Right renal cortex interstitium (tissue), 3 donors: ENCODE measurements at places on chromosomes 5 and 9. TPM values are rescaled to one million over a fixed set of nuclear protein-coding genes. Genes with fewer than 3 reads are reported as not detected.

- DNase-seq: no peak
Observed at GRCh38 chr5:67142816-67143215, 53.8 kb downstream of the CD180 start.

The ATP10B gene
- polyA plus RNA-seq: 0.50 TPM

DNA sequence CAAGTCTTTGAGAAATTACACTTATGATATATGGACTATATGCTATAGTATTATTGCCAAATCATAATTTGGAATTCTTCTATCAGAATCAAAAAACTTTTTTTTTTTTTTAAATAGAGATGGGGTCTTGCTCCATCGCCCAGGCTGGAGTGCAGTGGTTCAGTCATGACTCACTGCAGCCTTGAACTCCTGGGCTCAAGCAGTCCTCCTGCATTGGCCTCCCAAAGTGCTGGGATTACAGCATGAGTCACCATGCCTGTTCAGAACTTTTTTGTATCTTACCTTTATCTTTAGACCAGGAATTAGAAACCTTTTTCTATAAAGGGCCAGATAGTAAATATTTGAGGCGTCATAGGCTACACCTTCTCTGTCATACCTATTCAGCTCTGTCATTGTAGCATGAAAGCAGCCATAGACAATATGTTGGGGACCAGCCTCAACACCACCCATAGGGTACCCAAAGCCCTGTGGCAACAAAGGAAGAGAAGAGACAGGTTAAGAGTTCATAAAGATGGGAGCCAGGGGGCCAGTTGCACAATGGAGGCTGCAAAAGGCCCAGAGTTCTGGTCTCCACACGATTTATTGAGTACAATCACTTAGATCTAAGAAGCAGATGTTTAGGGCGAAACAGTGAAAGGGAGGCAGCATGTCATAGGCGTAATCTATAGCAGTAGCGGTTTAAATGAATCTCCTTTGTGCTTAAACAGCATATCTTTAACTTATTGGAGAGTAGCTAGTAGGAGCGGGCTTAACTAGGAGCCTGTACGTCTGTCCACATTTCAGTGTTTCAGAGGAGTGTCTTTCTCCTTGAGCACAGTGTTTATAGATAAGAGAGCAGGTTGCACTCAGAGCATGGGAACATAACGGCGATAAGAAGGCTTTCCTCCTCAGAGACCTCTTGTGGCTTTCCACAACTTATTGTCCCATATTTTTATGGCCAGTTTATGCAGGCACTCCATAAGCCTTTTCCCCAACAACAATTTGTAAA is 12.5 kb downstream of the ECM2 start:
- no peak for DNase-seq

GRCh38 chr9:118929287-118929686 is 439.9 kb downstream of the BRINP1 start:
- no peak for DNase-seq

The PRUNE2 gene
- 11.5 TPM for polyA plus RNA-seq

GRCh38 chr5:76565009-76565408 is 58.2 kb downstream of the F2RL2 start:
- DNase-seq: no peak

The HNRNPA0 gene
- 66.2 TPM for polyA plus RNA-seq

DNA sequence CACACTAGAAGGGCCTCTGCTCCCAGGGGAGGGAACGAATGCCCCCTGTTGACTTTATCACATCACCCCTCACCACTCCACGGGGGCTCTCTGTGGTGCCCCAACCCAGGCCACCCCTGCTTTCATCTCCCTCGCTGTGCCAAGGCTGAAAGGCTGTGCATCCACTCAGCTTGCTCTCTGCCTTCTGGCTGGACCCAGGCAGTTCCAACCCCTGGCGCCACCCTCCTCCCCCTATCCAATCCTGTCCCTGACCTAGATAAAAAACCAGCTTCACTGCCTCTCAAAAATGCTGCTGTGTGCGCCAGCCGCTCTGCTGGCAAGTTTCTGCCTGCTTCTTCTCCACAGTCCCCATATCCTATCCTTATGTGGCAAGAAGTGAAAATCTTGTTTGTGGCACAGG is 22.4 kb upstream of the CORO2A start:
- no peak for DNase-seq

The STKLD1 gene
- polyA plus RNA-seq: 3.4 TPM

The ZNF618 gene
- polyA plus RNA-seq: 41.7 TPM

DNA sequence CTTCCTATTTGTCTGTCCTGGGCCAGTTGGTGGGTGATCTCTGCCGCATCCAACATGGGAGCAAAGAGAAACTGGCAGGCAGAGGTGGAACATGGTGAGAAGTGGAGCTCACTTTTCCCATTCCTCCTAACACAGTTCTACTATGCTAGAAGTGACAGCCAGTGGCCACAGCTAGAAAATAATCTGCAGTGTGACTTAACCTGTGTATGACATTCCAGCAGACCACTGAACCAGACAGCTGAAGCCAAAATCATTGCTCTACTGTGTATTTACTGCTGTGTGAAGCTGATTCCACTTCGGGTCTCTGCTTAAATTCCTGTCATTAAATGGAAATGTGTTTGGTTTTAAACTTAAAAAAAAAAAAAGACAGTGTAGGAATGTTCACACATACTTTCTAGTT is 523.0 kb downstream of the MTRR start:
- peak; percentile 49 for DNase-seq

GRCh38 chr5:93022796-93023447 is 558.1 kb downstream of the NR2F1-AS1 start:
- DNase-seq: no peak

The TNFSF15 gene
- 8.0 TPM for polyA plus RNA-seq

The RNF180 gene
- 11.3 TPM for polyA plus RNA-seq

DNA sequence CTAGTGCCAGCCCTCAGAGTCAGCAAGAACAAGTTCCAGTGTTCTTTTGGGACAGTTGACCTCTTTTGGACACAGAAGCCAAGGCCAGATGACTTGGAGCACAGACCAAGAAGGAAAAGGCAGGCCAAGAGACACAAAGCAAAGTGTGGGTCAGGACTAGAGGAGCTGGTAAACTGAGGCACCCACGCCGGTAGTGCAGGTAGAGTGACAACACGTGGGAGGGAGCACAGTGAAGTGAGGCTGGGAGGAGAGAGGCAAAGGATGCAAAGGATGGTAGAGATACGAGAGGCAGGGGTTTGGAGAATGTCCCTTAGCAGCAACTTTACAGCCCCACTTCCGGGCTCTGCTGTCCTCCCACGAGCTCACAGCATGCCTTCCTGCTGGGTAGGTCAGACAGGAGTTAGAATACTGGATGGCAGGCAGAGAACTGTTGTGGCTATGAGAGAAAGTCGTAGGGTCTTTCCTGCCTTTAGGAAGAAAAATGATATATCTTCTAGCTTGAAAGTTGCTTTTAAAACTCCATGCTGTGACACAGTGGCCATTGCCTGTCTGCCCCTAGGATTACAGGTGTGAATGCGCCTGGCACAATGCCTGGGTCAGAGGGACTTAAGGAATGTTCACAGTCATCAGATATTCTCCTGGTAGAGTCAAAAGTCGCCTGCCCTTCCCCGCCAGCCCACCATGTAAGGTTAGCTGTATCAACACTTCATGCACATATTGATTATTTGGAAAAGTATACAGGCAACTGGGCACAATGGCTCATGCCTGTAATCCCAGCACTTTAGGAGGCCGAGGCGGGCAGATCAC is 97.9 kb downstream of the PDE8B start:
- no peak for DNase-seq

GRCh38 chr9:93674580-93675335 is 98.4 kb downstream of the PHF2 start:
- no peak for DNase-seq

- DNase-seq: no peak
Observed at GRCh38 chr9:70315389-70315788, 56.6 kb downstream of the SMC5 start.
